ENCODE measurements at places on chromosomes 12 and 14. TPM values are rescaled to one million over a fixed set of nuclear protein-coding genes. Genes with fewer than 3 reads are reported as not detected.

- no peak for DNase-seq
These were observed 39.2 kb upstream of the PPP1R13B start for GRCh38 chr14:103886304-103887169.

DNA sequence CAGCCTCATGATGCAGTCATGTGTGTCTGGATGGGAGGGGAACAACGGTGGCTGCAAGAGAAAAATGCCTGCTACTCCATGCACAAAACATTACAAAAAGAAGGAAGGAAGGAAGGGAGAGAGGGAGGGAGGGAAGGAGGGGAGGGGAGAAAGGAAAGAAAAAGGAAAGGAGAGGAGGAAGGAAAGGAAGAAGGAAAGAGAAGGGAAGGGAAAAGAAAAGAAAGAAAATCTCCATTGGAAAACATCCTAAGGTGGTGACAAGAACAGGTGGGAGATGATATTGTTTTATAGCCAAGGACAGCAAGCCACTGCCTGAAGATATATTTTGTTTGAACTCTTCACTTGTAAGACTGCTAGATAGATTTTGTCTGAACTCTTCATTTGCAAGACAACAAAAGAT is 171.8 kb upstream of the EGLN3 start:
- DNase-seq = no peak

- DNase-seq = no peak
These were observed 146.2 kb downstream of the BCL11B start for GRCh38 chr14:99125616-99126431.

Gene HNF1A
- total RNA-seq = not detected

Gene OR6C74
- not detected for total RNA-seq

DNA sequence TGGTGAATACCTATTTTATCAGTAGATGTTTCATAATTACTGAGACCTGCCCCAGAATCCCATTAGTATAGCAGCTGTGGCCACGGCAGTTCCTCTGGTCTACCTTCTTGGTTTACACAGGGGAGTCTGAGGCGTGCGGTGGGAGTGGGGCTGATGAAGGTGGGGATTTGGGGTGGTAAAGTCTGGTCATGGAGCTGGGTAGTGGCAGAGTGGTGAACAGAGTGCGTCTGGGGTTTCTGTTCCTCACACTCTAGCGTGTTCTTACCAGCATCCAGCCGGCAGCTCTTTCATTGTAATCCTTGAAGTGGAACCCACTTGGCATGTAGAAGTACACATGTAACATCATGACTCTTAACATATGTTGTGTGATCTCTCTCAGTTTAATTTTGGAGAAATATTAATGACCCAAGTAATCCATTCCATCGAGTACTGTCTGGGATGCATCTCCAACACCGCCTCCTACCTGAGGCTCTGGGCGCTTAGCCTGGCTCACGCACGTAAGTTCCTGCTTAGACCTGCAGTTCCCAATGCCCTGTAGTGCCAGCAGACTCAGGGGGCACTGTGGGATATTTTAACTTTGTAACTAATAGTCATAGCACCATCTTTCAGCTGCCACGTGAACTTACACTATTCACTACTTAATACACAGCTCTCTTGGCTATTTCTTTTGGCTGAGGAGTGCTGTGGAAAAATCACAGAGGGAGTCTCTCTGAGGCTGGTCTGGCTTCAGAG is 7.9 kb upstream of the DNAH10 start:
- DNase-seq = no peak

Gene LRCOL1
- not detected for total RNA-seq

Gene CISTR
- total RNA-seq = not detected

GRCh38 chr12:27178723-27179399 is 65.2 kb upstream of the STK38L start:
- DNase-seq = no peak

DNA sequence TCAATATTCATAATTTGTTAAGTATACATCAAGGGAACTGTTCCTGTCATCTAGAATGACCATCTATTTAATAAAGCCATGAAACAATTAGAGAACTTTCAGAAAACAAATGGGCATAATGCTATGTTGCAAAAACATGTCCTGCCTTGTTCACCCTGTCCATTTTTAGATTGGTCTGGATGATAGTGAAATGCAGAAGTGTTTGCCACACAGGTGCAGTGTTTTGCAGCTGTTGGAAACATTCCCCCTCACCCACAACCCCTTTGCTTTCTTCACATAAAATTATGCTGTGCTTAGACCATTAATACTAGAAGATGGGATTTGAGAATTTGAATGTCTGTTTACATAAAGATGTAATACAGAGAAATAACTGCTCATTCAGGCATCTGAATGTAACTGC is 36.5 kb downstream of the LEMD3 start:
- DNase-seq = no peak

GRCh38 chr12:31524791-31525495 is 66.0 kb downstream of the DENND5B start:
- no peak for DNase-seq

- DNase-seq = no peak
These were observed 128.7 kb downstream of the TMX1 start for GRCh38 chr14:51368721-51369163.

- DNase-seq = no peak
These were observed 1009.7 kb downstream of the VRK1 start for GRCh38 chr14:97806891-97807290.

Gene PSMB5
- 148 TPM for total RNA-seq

Gene TMEM132C
- total RNA-seq = not detected

Gene RIN3
- total RNA-seq = 34.7 TPM

DNA sequence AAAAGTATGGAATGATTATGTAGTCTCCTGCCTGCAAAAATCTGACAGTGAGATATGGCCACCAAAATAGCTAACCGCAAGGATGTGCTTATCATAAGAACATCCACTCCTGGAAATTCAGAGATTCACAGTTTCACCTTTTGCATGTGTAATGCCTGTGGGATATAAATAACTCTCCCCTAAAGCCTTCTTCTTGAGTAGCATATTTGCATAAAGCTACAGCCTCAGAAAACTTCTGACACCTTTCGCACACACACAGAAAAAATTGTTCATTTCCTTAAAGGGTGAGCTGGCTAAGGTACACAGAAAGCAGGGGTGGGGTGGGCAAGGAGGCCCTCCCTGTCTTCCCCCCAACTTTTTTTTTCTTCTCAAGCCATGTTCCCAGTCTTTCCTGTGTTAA is 3.1 kb upstream of the IGF1 start:
- DNase-seq = no peak

- DNase-seq = no peak
These were observed 32.4 kb upstream of the TMX1 start for GRCh38 chr14:51207621-51208020.

- DNase-seq = no peak
These were observed 1.3 kb upstream of the DYRK2 start for GRCh38 chr12:67647181-67647798.

Gene NKX2-8
- not detected for total RNA-seq

GRCh38 chr12:122304924-122305323 is 38.6 kb upstream of the VPS33A start:
- DNase-seq = no peak

Gene NEUROD4
- total RNA-seq = 0.05 TPM

Gene GALNT16
- 0.02 TPM for total RNA-seq

- no peak for DNase-seq
These were observed 15.4 kb downstream of the C1S start for GRCh38 chr12:7075939-7076338.

Gene USP44
- 4.4 TPM for total RNA-seq

DNA sequence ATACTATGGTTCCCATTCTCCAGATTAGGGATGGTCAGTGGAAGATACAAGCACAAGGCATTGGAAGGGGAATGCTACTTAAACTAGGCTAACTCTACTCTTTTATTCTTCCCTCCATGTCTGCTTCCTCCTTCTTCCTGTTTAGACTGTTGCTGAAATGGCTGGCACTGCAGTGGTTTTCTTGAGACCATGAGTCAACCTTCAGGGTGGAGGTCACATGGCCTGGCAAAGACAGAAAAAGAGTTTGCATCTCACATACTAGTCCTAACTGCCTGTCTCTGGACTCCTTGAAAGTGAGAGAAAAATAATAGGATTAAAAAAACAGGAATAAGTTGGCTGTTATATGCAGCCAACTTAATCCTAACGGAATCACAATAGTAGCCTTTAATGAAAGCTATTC is 37.0 kb downstream of the ALDH1L2 start:
- no peak for DNase-seq

- DNase-seq = no peak
These were observed 99.6 kb upstream of the KRR1 start for GRCh38 chr12:75611041-75611440.

DNA sequence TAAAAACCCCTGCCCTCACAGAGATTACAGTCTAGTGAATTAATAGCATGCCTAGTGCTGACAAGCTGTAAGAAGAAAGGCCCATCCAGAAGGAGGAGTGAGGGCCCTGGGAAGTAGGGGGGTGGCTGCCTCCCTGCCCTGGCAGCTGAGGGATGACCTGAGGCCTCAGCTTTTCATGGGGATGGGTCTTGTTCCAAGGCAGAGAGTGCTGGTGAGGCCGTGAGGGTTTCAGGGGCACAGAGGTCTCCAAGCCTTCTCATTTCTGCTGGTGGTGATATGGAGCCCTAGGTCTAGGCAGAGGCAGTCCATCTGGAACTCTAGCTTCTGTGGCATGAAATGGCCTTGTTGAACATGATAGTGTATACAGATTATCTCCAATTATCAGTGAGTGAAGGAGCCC is 114.4 kb downstream of the ZFP36L1 start:
- DNase-seq = no peak

GRCh38 chr12:80551897-80552296 is 107.9 kb downstream of the PTPRQ start:
- no peak for DNase-seq

DNA sequence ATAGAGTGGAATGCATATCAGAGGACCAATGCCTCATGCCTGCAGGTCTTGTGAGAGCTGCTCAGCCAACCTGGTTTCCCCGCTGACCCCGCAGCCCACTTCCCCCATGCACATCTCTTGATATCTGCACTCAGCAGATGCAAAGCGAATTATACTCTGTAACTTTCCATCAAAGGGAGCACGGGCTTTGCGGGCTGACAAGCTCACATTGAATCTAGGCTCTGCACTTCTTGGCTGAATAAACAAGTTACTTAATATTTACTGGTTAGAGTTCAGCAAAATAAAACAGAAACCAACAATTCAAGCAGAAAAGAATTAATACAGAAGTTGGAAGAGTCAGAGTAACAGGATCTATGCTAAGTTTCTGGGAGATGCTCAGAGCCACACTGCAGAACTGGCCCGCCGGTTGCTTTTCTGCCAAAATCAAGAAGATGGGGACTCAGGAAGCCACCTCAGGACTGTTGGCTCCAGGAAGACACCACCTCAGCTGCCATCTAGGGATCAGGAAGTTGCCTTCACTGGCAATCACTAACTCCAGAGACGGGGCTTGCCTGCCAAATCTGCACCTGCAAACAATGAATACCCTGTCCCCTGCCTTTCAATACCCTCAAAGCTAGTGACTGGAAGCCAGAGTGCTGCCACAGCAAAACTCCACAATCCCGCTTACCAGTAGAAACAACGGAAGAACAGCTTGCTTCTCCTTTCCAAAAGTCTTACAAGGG is 46.5 kb downstream of the NR1H4 start:
- DNase-seq = no peak

- no peak for DNase-seq
These were observed 46.7 kb upstream of the EVL start for GRCh38 chr14:100018482-100018881.

- no peak for DNase-seq
These were observed 680 bp downstream of the NECAP1 start for GRCh38 chr12:8082808-8083100.

DNA sequence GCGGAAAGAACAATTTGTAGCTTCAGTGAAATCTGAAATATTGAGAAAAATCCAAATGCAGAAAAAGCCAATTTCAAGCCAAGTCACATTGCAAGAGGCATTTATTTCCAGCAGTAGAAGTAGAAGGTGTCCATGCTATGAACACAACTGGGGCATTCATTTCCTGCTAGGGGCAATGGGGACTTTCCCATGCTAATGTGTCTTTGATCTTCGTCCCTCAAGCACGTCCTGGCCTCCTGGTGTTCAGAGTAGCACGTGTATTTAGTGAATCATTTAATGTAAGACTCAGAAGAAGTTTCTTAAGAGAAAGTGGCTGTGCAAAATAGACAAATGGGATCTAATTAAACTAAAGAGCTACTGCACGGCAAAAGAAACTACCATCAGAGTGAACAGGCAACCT is 267.9 kb downstream of the TMEM132C start:
- no peak for DNase-seq

DNA sequence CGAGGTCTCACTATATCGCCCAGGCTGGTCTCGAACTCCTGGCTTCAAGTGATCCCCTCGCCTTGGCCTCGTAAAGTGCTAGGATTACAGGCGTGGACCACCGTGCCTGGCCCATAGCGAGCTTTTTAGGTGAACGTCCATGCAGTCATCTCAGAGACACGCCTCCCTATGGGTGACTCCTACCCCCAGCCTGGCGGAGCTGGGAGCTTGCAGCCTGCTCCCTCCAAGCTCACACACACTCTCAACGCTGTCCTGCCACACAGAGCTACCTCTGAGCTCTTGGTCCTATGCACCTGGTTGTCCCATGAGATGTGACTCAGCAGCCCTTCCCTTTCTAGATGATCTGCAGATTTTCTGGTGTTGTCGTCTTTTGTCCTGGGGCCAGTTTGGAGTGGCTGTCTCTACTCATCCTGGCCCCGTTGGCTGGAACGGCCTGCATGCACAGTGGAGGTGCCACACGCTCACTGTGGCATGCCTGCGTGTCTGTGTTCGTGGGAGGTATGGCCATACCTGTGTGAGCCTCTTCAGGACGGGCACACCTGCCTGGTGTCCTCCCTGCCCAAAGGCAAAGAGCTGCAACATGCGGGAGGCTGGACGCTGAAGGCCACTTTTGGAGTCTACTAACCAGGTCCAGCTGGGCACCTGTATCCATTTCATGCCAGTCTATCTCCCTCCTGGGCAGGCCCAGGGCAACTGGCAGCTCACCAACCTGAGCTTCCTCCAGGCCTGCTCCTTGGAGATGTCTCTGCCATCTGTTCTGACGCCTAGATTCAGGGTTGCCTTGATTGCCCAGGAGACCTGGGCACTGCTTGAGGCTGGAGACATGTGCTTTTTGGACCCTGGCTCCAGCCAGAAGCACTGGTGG is 18.1 kb downstream of the CABP1 start:
- DNase-seq = no peak

- DNase-seq = no peak
These were observed 34.2 kb downstream of the MOAP1 start for GRCh38 chr14:93150227-93151208.

GRCh38 chr12:54562750-54563356 is 13.5 kb downstream of the PDE1B start:
- no peak for DNase-seq

- no peak for DNase-seq
These were observed 140.7 kb upstream of the CCDC198 start for GRCh38 chr14:57634335-57634734.

Gene GLT1D1
- 2.0 TPM for total RNA-seq

Gene EDDM3A
- not detected for total RNA-seq
